ENCODE measurements at places on chromosomes 2 and 18.

DNA sequence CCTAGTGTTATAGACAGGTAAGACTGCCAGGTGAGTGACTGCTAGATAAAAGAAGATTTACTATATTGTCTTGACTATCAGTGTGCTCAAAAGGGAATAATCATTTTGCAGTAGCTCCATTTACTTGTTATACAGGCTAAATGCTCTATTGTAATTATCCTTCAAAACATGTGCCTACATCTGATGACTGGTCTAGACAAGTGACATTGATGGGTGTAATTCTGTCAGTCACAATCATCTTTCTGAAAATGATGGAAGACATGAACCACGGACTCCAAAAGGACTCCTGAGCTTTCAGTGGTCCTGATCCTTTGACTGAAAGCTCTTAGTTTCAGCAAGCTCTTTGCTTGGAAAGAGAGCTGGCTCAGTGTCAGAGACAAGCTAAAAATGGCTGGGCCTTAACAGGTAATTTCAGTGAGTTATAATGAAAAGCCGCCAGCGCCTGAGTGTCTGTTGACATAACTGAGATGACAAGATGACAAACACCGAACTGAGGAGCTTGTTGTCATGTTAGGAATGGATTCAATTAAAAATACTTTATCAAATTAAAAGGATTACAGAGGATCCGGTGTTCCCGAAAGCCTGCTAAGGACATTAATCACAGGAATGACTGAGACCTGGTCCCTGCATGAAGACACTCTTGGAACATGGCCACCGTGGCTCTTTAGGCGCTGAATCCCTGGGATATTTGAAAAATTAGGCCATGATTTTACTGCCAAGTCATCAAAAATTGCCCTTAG lies 141.7 kb downstream of the CMPK2 start:
- no peak for DNase-seq

DNA sequence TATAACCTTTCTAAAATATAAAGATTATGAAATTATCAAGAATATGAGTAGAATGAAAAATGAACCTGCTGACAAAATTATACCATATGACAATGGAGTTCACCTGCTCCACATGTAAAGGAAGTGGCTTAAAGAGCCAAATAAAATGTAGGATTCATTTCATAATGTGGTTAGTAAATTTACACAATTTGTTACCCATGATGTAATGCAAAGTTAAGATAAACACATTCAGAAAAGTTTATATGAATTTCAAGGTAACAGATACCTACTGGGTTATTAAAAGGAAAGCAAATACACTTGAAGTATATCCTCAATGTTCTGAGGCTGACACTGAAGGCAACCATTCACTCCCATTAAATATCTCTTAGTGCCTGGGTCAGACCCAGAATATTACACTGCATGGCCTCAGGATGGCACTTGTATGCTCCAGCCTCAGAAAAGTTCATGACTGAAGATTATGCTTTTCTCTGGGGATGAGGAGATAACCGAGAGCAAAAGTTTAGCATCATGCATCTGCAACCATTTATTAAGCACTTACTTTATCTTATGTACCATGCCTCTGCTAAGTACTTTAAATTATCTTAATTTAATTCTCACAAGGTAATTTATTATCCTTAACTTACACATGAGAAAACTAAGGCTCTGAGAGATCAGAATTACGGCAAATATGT lies 6.2 kb downstream of the STRN start:
- no peak for DNase-seq

- DNase-seq: no peak
These were observed 478.4 kb upstream of the HS6ST1 start for GRCh38 chr2:128797092-128797491.

DNA sequence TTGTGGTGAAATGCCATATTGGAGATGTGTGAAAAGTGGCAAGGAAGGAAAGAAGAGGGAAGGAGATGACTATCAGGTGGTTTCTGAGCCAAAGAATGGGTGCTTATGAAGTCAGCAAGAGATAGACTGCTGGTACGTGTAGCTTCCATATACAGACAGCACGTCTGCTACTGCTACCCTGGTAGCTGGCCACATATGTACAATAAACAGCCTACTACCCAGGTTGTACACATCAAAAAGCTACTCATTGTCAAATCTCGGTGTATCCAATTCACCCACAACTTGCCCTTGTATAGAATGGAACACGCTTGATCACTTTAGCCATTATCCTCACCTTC lies 761.8 kb downstream of the LRRTM4 start:
- DNase-seq: no peak

- no peak for DNase-seq
These were observed 850.8 kb downstream of the LRP1B start for GRCh38 chr2:141280037-141280436.

- no peak for DNase-seq
These were observed 2.9 kb upstream of the SRSF7 start for GRCh38 chr2:38754049-38754448.

GRCh38 chr2:215363039-215363438 lies 51.2 kb downstream of the ATIC start:
- DNase-seq: no peak

GRCh38 chr2:192827735-192828134 lies 633.0 kb upstream of the TMEFF2 start:
- no peak for DNase-seq

- DNase-seq: no peak
These were observed 104.1 kb downstream of the QPCT start for GRCh38 chr2:37448342-37449120.

DNA sequence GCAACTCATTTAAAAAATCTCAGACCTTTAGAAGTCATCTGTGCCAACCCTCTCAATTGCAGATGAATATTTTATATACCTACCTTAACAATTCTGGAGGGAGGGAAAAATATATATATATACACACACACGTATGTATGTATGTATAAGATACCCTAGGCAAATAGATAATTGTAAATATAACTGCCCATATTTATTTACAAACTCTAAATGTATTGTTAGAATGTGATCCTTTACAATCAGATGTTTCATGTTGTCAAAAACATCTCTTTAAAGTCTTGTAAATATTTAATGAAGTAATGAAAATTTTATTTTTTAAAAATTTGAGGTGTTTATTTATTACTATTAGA lies 11.6 kb downstream of the ANKRD12 start:
- DNase-seq: no peak

DNA sequence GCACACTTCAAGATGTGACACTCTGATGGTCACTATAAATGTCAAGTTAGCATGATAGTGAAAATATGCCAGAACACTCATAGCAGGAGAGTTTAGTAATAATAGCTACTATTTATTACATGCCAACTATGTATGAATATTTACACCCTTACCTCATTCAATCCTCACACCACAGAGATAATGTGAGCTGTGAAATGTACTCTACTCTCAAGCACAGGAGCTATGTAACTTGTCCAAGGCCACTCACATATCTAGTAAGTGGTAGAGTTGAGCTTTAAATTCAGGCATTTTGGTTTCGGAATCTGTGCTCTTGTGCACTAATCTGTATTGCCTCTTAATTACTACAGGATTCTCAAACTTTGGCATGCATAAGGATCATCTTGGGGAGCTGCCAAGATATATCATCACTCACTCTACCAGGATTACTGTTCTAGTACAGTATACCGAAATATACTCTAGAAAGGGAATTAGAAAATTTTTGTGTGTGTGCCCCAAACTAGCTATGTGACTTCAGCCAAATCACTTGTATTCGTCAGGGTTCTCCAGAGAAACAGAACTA lies 154.3 kb downstream of the PLCL1 start:
- DNase-seq: no peak

DNA sequence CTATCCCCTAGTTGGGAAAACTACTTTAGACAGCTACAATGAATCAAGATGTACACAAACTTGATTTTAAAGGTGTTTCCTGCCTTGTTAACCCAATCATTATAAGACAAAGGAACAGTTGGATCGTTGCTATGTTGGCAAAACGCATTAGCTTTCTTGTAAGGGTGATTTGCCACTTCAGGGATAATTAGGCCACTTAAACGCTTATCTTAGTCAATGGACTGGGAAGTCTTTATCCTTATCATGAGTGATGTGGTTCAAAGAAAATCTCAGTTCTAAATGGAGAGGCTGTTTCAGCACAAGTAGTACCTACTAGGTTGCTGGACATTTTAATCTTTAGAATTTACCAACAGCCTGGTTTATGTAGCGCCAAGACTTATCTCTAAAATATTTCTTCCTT lies 406.1 kb upstream of the MEX3C start:
- no peak for DNase-seq

Data from activated CD4-positive, alpha-beta T cell treated with anti-CD3 and anti-CD28 coated beads, Interleukin-10, Interleukin-2, amounts not matched to agents 100 ng/mL and 50 ng/mL, durations not matched to agents 16 hours and 8 hours (primary cell).